ENCODE measurements at places on chromosomes 1 and 21. TPM values are rescaled to one million over a fixed set of nuclear protein-coding genes. Genes with fewer than 3 reads are reported as not detected.

SHCBP1L gene
- not detected for total RNA-seq

DNA sequence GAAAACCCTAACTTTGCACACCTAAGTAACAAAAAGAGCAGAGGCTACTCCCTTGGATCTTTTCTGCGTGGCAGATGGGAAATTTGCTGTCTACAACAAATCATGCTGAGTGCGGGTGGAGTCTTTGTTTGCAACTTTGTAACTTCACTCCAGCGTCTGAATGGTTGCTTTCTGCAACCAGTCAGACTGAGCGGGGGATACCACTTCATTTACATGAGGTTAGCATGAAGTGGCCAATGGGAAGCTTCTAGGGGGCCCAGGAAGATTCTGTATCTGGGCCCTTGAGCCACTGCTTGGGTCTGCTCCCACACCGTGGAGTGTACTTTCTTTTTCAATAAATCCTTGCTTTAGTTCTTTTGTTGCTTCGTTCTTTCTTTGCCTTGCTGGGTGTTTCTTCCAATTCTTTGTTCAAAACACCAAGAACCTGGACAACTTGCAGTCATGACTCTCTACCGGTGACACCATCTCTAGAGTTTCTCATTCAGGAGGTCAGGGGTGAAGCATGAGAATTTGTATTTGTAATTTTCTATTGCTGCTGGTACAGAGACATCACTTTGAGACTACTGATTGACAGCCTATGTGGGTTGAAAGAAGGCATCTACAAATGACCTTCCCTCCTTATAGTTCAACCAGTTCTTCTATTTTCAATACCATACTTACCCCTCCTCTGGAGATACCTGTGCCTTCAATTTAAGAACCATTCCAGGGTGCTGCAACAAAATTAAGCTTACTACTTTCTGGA is 55.8 kb upstream of the RC3H1 start:
- H3K27me3 ChIP-seq = peaks cover 7% of the 10 kb centered on the region
- no peak for DNase-seq
- no peaks in the 10 kb centered on the region for H3K4me1 ChIP-seq

DNA sequence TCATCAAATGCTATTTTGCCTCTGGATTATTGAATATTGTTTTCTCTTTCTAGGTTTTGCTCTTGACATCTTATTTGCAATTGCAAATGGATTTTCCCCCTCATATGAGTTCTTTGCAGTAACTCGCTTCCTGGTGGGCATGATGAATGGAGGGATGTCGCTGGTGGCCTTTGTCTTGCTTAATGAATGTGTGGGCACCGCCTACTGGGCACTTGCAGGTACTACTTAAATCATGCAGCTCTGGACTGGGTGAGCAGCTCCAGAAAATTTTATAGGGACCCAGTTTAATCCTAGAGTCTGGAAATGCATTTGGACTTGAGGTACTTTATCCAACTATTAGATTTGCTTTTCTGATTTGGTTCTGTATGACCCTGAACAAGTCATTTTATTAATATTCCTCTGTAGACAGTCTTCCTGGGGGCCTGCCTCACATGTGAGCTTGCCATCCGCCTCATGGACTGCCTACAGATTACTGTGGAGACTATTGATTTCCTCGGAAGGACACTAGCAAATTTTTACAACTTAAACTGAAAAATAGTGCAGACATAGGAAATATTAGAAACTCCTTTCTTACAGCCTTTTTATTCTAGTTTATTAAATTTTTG is 44.5 kb downstream of the SLC22A15 start:
- H3K27ac ChIP-seq = no peak overlapping the region
- DNase-seq = peak; percentile 75
- peaks cover 19% of the 10 kb centered on the region for H3K36me3 ChIP-seq
- H3K4me1 ChIP-seq = peaks cover 5% of the 10 kb centered on the region
- H3K4me3 ChIP-seq = no peak overlapping the region
- H3K27me3 ChIP-seq = no peaks in the 10 kb centered on the region

ATP6V1G3 gene
- not detected for total RNA-seq

- H3K4me1 ChIP-seq = peaks cover 4% of the 10 kb centered on the region
- peaks cover 6% of the 10 kb centered on the region for H3K36me3 ChIP-seq
- no peak overlapping the region for H3K4me3 ChIP-seq
- DNase-seq = no peak
Observed at GRCh38 chr1:198132060-198132781, 24.6 kb upstream of the NEK7 start.

LCE3E gene
- total RNA-seq = not detected

- H3K27ac ChIP-seq = no peak overlapping the region
- no peak for DNase-seq
- peaks cover 4% of the 10 kb centered on the region for H3K27me3 ChIP-seq
- no peaks in the 10 kb centered on the region for H3K4me1 ChIP-seq
Observed at GRCh38 chr1:171635661-171636060, 13.6 kb downstream of the MYOCOS start.

DNA sequence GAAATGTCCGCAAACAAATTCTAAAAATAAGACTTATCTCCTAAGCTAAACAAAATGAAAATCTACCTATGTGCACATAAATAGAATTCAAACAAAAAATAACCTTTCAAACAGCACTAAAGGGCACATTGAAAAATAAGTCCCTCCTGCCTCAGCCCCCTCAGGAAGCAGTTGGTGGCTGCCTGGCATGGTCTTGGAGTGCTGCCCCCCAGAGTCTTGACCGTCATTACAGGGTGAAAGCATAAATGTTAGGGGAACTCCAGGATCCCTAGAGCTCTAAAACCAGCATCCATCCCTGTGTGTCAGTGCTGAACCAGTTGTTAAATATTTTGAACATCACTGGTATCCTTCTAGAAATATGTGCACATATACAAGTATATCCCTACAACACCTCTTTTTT is 6.5 kb upstream of the NPL start:
- peaks cover 19% of the 10 kb centered on the region for H3K4me1 ChIP-seq
- no peaks in the 10 kb centered on the region for H3K36me3 ChIP-seq
- no peak overlapping the region for H3K4me3 ChIP-seq
- no peak overlapping the region for H3K27ac ChIP-seq
- DNase-seq = no peak
- H3K27me3 ChIP-seq = no peaks in the 10 kb centered on the region

GRCh38 chr1:53381790-53382401 is 54.0 kb upstream of the LRP8 start:
- H3K27ac ChIP-seq = no peak overlapping the region
- peaks cover 15% of the 10 kb centered on the region for H3K4me1 ChIP-seq
- H3K36me3 ChIP-seq = peaks cover 6% of the 10 kb centered on the region
- no peaks in the 10 kb centered on the region for H3K27me3 ChIP-seq
- H3K4me3 ChIP-seq = no peak overlapping the region

DNA sequence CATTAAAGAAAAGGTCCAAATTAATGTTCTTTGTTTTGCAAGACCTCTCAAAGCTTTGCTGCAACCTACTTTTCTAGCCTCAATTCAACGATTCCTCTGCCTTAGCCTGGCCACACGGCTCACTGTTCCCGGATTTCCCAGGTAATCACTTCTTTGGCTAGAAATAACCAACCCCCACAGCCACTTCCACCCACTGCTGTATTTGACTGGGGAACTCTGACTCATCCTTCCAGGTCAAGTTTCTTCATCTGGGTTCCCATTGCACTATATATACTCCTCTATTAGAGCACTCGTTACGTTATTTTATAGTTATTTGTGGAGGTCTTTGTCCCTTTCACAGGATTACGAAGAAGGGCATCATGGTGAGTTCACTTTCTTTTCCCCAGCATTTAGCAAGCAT is 185.9 kb downstream of the CACNA1E start:
- no peak overlapping the region for H3K4me3 ChIP-seq
- no peak overlapping the region for H3K27ac ChIP-seq
- H3K27me3 ChIP-seq = no peaks in the 10 kb centered on the region
- DNase-seq = peak; percentile 86
- peaks cover 8% of the 10 kb centered on the region for H3K4me1 ChIP-seq

DNA sequence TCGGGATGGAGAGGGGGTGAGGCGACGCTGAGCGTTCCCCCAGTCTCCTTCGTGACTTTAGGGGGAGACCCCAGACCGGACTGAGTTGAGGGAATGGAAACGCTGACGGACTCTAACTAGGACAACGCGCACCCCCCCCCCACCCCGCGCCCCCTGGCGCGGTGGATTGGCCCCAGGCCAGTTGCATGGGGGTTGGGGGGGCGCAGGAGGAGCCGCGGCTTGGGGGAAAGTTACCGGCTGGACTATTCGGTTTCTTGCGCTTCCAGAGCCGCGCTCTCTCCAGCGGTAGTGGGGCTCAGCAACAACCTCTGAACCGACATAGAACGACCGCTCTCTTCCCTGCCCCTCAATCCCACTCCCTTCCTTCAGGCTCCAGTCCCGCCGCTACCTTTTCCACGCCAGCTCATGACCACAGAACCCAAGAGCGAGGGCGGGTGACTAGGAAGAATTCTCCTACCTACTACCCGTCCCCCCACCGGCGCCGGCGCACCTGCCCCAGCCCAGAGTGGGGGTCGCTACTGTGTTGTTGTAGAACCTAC is 694 bp downstream of the ZBTB7B start:
- peaks cover 17% of the 10 kb centered on the region for H3K36me3 ChIP-seq
- H3K27ac ChIP-seq = peak overlapping the region; percentile 97
- DNase-seq = peak; percentile 68
- peaks cover 57% of the 10 kb centered on the region for H3K4me1 ChIP-seq
- peak overlapping the region; percentile 90 for H3K4me3 ChIP-seq

- no peaks in the 10 kb centered on the region for H3K27me3 ChIP-seq
- DNase-seq = no peak
- no peaks in the 10 kb centered on the region for H3K36me3 ChIP-seq
- no peak overlapping the region for H3K4me3 ChIP-seq
Observed at GRCh38 chr1:7315946-7316345, 455.1 kb upstream of the VAMP3 start.

DNA sequence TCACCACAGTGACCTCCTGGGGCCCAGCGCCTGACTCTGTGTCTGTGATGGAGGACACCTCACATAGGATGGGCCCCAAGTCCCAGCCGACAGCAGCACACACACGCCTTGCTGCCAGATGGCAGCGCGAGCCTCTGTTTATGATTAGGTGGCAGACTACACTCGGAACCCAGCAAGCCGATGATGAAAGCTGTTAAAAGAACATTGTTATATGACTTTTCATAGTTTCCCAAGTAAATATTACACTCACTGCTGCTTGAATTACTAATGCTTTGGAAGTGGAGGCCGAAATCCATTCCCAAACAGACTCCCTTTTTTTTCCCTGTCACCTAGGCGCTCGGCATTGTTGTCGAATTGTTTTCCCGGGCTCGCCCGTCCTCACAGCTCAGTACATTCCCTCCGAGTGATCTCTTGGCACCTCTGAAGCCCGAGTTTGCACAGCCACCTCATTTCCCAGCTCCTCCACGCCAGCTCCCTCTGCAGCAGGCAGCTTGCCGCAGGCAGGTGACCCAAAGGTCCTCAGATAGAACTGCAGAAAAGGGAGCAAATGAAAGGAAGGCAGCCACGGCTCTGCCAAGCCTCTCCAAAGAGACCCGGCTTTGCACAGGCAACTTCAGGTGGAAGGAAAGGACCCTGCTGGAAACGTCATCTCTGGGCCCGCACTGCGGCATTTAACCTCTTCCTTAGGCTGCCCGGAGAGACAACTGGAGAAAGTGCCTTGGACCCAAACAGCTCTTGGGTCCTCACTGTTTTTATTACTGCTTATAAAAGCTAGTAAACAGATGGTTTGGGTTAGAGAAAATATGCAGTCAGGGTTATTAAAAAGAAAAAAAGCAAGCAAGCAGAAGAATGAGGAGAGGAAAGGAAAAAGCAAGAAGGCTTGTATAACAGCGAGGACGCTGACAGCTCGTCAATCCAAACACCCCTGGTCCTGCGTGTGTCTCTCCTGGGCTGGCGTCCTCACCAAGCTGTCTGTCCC is 72.2 kb upstream of the SLC25A33 start:
- H3K36me3 ChIP-seq = no peaks in the 10 kb centered on the region
- peaks cover 19% of the 10 kb centered on the region for H3K27me3 ChIP-seq
- DNase-seq = no peak
- H3K27ac ChIP-seq = no peak overlapping the region
- no peak overlapping the region for H3K4me3 ChIP-seq
- H3K4me1 ChIP-seq = no peaks in the 10 kb centered on the region

- H3K4me1 ChIP-seq = no peaks in the 10 kb centered on the region
- no peaks in the 10 kb centered on the region for H3K27me3 ChIP-seq
- H3K36me3 ChIP-seq = no peaks in the 10 kb centered on the region
- H3K27ac ChIP-seq = no peak overlapping the region
- DNase-seq = peak; percentile 19
Observed at GRCh38 chr21:41973861-41974751, 20.3 kb upstream of the C2CD2 start.

TMEM69 gene
- 21.1 TPM for total RNA-seq

- no peak overlapping the region for H3K4me3 ChIP-seq
- H3K4me1 ChIP-seq = no peaks in the 10 kb centered on the region
- no peak for DNase-seq
Observed at GRCh38 chr1:62274496-62275485, 44.4 kb downstream of the KANK4 start.

- H3K27ac ChIP-seq = no peak overlapping the region
- H3K4me3 ChIP-seq = no peak overlapping the region
- no peaks in the 10 kb centered on the region for H3K36me3 ChIP-seq
Observed at GRCh38 chr1:77385551-77385950, 103.7 kb downstream of the AK5 start.

DNALI1 gene
- not detected for total RNA-seq

DNA sequence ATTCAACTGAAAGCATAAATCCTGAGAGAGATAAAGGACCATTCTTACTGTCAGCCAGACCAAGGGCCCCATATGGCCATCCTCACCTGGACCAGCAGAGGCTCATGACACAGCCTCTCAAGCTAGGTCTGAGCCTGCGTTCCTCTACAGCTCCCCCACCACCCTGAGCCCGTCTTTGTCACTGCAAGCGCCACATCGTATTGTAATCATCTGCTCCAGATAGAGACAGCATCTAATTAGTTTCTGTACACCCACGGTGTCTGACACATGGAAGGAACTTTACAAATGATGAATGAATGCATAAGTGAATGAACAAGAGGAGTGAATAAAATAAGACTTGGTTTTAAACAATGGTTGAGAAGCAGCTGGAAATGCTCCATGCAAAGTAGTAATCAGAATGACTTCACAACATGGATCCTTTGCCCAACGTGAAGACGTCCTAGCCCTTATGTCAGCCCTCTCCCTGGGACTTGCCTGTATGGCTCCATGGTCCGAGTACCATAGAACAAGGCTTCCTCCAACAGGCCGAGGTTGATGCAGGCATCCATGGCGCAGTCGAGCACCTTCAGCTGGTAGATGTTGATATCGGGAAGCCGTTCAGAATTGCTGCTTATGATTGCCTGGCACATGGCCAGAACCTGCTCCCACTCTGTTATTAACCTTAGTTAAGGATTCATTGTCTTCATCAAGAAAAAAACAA is 648.9 kb downstream of the SMYD3 start:
- H3K27me3 ChIP-seq = no peaks in the 10 kb centered on the region
- H3K4me3 ChIP-seq = no peak overlapping the region
- no peaks in the 10 kb centered on the region for H3K36me3 ChIP-seq
- no peak overlapping the region for H3K27ac ChIP-seq

ZFYVE9 gene
- 21.9 TPM for total RNA-seq

MMP23B gene
- total RNA-seq = 1.4 TPM

TNFSF4 gene
- 0.23 TPM for total RNA-seq

CLDN17 gene
- not detected for total RNA-seq
